H1 (cell line): ENCODE measurements at places on chromosomes 5 and 9.

DNA sequence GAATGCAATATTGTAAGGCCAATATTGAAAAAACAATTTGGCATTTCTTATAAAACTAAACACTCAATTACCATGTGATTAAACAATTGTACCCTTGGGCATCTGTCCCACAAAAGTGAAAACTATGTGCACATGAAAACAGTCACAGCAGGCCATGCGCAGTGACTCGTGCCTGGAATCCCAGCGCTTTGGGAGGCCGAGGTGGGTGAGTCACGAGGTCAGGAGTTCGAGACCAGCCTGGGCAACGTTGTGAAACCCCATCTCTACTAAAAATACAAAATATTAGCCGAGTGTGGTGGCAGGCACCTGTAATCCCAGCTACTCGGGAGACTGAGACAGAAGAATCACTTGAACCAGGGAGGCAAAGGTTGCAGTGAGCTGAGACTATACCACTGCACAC is 343.7 kb downstream of the DMRTA1 start:
- H3K27me3 ChIP-seq = no peaks in the 10 kb centered on the region
- H3K4me3 ChIP-seq = no peak overlapping the region
- no peak for DNase-seq

GRCh38 chr5:141529002-141529401 is 40.1 kb downstream of the PCDHGC5 start:
- no peak overlapping the region for H3K27ac ChIP-seq
- H3K4me3 ChIP-seq = no peak overlapping the region

DNA sequence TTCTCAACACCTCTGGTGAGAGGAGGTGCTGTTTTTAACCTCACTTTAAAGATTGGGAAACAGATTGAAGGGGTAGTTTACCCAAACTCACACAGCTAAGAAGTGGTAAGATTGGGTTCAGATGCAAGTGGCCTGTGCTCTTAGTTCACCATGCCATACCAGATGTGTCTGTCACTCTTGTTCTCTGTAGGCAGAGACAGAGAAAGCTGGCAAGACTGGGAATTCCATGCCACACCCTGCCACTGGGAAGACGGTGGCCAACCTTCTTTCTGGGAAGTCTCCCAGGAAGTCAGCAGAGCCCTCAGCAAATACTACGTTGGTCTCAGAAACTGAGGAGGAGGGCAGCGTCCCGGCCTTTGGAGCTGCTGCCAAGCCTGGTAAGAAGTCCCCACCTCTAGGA is 11.0 kb downstream of the TCOF1 start:
- H3K4me1 ChIP-seq = no peaks in the 10 kb centered on the region
- no peaks in the 10 kb centered on the region for H3K27me3 ChIP-seq
- no peak for DNase-seq
- peaks cover 87% of the 10 kb centered on the region for H3K36me3 ChIP-seq
- no peak overlapping the region for H3K27ac ChIP-seq

DNA sequence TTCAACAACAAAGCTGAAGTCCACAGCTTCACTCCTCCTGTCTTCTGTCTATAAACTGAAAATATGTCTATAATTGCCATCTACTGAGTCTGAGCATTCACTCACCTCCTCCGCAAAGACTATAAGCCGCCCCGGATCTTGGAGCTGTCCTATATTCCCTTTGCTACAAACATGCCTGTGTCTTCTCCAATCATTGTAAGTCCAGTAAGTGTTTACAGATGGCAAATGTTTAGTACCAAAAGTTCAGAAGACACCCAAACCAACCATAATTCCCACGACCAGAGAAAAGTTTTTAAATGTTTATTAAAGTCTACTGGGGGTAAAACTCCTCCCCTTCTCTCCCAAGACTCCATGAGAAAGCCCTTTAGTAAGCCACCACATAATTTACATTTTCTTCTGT is 80.9 kb downstream of the EBF1 start:
- no peaks in the 10 kb centered on the region for H3K27me3 ChIP-seq
- DNase-seq = no peak
- H3K4me1 ChIP-seq = no peaks in the 10 kb centered on the region
- no peak overlapping the region for H3K27ac ChIP-seq

GRCh38 chr9:123338710-123339665 is 17.0 kb upstream of the CRB2 start:
- DNase-seq = no peak
- no peak overlapping the region for H3K27ac ChIP-seq
- no peaks in the 10 kb centered on the region for H3K36me3 ChIP-seq
- peaks cover 9% of the 10 kb centered on the region for H3K4me1 ChIP-seq
- no peak overlapping the region for H3K4me3 ChIP-seq

DNA sequence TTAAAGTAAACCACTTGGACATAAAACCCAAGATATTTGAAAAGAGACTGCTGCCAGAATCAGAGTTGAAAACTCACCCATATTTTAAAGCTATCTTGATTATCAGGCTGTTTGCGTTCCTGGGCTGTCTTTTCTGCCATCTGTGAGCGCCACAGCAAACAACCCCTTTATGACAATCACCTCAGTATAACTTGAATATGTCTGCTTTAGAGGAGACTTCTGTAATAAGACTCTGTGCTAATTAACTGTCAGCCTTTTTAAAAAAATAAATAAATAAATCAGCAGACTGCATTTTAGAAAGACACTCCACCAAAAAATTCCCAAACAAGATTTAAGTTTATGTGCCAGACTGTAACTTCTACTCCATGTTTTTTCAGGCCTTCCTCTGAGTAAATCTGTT is 375.7 kb upstream of the CCNH start:
- no peak for DNase-seq
- H3K27me3 ChIP-seq = peaks cover 10% of the 10 kb centered on the region; the same call in 1 of the 2 replicates
- no peaks in the 10 kb centered on the region for H3K36me3 ChIP-seq
- no peak overlapping the region for H3K27ac ChIP-seq
- H3K4me3 ChIP-seq = no peak overlapping the region
- no peaks in the 10 kb centered on the region for H3K4me1 ChIP-seq

- no peaks in the 10 kb centered on the region for H3K36me3 ChIP-seq
- DNase-seq = no peak
- no peaks in the 10 kb centered on the region for H3K4me1 ChIP-seq
- H3K27ac ChIP-seq = no peak overlapping the region
- no peaks in the 10 kb centered on the region for H3K27me3 ChIP-seq
Observed at GRCh38 chr5:56330167-56330566, 97.0 kb upstream of the ANKRD55 start.

DNA sequence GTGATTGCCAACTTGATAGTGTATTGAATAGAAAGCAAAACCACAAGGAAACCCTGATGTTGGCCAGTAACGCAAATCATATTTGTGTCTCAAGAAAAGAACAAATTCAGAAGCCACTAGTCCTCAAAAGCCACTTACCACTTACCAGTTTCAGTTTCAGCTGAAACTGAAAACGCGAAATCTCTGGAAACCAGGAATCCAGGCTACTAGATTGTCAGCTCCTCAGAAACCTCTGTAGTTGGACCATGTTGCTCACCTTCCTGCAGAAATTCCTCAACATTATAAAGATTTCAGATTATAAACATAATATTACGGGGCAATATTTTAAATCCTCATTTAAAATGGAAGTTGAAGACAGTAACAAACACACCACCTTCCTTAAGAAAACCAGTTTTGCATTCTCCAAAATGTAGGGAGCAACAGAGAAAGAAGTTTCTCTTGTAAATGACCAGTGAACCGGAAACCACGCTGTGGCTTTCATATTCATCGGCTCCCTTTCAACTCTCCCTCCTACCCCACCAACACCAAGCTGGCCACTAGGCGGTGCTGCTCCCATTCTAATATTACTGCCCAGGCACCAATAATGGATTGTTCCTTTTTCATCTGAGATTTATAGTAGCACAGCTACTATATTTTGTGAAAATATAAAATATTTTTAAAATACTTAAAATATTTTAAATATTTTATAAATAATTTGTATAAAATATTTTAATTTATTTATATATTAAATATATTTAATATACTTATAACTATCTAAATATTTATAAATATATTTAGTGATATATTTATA is 8.7 kb upstream of the TMED7 start:
- H3K4me1 ChIP-seq = peaks cover 16% of the 10 kb centered on the region
- peak overlapping the region; percentile 21; the same call in 1 of the 2 replicates for H3K4me3 ChIP-seq
- no peaks in the 10 kb centered on the region for H3K27me3 ChIP-seq
- H3K36me3 ChIP-seq = no peaks in the 10 kb centered on the region
- DNase-seq = peak; percentile 92

- no peaks in the 10 kb centered on the region for H3K27me3 ChIP-seq
- H3K4me1 ChIP-seq = no peaks in the 10 kb centered on the region
- no peaks in the 10 kb centered on the region for H3K36me3 ChIP-seq
- DNase-seq = no peak
- H3K27ac ChIP-seq = no peak overlapping the region
- no peak overlapping the region for H3K4me3 ChIP-seq
Observed at GRCh38 chr5:62486672-62487071, 74.1 kb downstream of the IPO11 start.

GRCh38 chr5:63553073-63553472 is 409.2 kb downstream of the HTR1A start:
- DNase-seq = no peak
- H3K27ac ChIP-seq = no peak overlapping the region
- H3K4me3 ChIP-seq = no peak overlapping the region
- H3K4me1 ChIP-seq = no peaks in the 10 kb centered on the region
- no peaks in the 10 kb centered on the region for H3K36me3 ChIP-seq
- no peaks in the 10 kb centered on the region for H3K27me3 ChIP-seq

GRCh38 chr5:145858959-145859358 is 13.9 kb downstream of the GRXCR2 start:
- H3K4me1 ChIP-seq = peaks cover 4% of the 10 kb centered on the region; the same call in 1 of the 2 replicates
- no peaks in the 10 kb centered on the region for H3K36me3 ChIP-seq
- H3K4me3 ChIP-seq = no peak overlapping the region
- no peak for DNase-seq
- H3K27ac ChIP-seq = no peak overlapping the region
- H3K27me3 ChIP-seq = no peaks in the 10 kb centered on the region

- H3K27ac ChIP-seq = no peak overlapping the region
- H3K36me3 ChIP-seq = no peaks in the 10 kb centered on the region
- no peaks in the 10 kb centered on the region for H3K4me1 ChIP-seq
- H3K27me3 ChIP-seq = no peaks in the 10 kb centered on the region
Observed at GRCh38 chr5:78672154-78672553, 23.6 kb upstream of the LHFPL2 start.

DNA sequence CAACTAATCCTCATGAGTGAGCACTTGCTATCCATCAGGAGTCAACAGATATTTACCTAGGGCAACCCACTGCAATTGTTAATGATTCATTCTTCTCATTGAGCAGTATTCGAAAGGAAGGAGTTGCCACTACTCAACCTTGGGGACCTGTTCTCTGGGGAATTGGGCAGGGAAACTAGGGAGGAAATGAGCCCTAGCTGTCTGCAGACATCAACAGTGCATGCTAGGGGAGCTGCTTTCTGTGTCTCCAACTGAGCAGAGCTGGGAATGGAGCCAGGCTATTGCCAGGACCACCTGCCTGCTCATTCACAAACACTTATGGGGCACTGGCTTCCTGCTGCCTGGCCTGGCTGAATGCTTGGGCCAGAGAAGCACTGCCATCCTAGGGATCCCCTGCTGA is 183.4 kb downstream of the TMEM38B start:
- H3K27ac ChIP-seq = no peak overlapping the region
- H3K36me3 ChIP-seq = no peaks in the 10 kb centered on the region
- no peak overlapping the region for H3K4me3 ChIP-seq
- no peak for DNase-seq

GRCh38 chr9:69097064-69097463 is 61.5 kb downstream of the FXN start:
- no peak overlapping the region for H3K4me3 ChIP-seq
- H3K27me3 ChIP-seq = no peaks in the 10 kb centered on the region
- H3K4me1 ChIP-seq = no peaks in the 10 kb centered on the region
- DNase-seq = no peak

DNA sequence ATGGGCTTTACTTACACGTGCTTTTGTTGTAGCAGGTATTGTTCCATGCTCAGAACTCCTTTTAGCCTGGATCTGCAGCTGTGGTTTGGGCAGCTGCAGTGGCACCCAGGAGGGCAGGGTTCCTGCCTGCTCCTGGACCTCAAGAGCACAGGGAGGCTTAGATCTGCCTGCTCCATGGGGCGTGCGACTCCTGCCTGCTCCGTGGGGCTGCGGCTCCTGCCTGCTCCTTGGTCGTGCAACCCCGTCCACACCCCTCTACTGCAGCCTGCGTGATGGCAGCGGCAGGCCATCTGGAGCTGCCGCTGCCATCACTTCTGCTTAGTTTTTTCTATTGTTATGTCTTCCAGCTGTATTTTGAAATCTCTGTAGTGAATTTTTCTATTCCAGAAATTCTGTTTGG is 11.7 kb upstream of the UGT3A2 start:
- no peaks in the 10 kb centered on the region for H3K27me3 ChIP-seq
- H3K4me3 ChIP-seq = no peak overlapping the region
- peaks cover 3% of the 10 kb centered on the region; the same call in 1 of the 2 replicates for H3K4me1 ChIP-seq
- no peaks in the 10 kb centered on the region for H3K36me3 ChIP-seq
- DNase-seq = no peak

GRCh38 chr9:127805620-127806019 is 2.9 kb downstream of the FPGS start:
- H3K4me3 ChIP-seq = no peak overlapping the region
- H3K27me3 ChIP-seq = no peaks in the 10 kb centered on the region
- DNase-seq = peak; percentile 87

DNA sequence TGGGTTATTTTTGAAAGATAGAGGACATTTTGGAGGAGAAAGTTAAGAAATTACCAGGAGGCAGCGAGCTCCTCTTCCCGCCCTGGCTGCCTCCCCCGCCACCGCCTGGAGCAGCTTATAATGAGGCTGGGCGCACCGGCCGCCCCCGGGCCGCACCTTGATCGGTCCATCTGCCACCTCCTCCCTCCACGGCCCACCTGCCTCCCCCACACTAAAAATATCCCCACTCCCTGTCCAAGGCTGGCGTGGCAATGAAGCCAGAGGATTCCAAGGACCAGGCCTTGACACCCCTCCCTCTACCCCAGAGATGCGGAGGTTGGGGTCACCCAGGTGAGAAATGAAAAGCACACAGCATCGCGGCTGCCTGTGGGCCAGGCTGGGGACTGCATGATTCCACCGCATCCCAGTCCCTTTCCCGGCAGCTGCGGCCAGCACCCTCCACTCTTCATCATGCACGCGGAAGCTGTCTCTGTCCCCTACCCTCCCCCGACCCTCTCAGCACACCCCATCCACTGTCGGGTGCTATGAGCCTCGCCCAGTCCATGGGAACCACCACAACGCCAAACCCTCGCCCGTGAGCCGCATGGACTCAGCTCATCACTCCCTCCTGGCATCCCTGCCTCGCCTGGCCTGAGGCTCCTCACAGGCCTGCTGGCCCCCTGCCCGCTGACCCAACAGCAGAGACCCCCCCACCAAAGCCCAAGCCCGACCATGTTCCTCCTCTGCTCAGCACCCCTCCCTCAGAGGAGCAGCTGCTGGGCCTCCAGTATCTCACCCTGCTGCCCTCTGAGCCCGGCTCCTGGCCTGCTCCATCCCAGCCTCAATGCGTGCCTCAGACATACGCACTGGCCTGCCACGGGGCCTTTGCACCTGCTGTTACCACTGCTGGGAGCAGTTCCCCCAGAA is 50.0 kb downstream of the SARDH start:
- no peaks in the 10 kb centered on the region for H3K36me3 ChIP-seq
- H3K27ac ChIP-seq = no peak overlapping the region
- DNase-seq = no peak
- H3K27me3 ChIP-seq = no peaks in the 10 kb centered on the region
- H3K4me1 ChIP-seq = no peaks in the 10 kb centered on the region; the same call in 1 of the 2 replicates
- H3K4me3 ChIP-seq = no peak overlapping the region

GRCh38 chr5:3809455-3809854 is 213.8 kb downstream of the IRX1 start:
- H3K27ac ChIP-seq = no peak overlapping the region
- H3K36me3 ChIP-seq = no peaks in the 10 kb centered on the region
- H3K4me1 ChIP-seq = no peaks in the 10 kb centered on the region

GRCh38 chr5:2191972-2192371 is 309.2 kb upstream of the IRX4 start:
- H3K27me3 ChIP-seq = no peaks in the 10 kb centered on the region
- no peak overlapping the region for H3K27ac ChIP-seq
- no peaks in the 10 kb centered on the region for H3K36me3 ChIP-seq
- H3K4me1 ChIP-seq = no peaks in the 10 kb centered on the region
